ENCODE measurements at places on chromosomes 1 and 21. TPM values are rescaled to one million over a fixed set of nuclear protein-coding genes. Genes with fewer than 3 reads are reported as not detected.

LAX1 gene
- 0.10 TPM for total RNA-seq

GSTM2 gene
- 1.7 TPM for total RNA-seq

OR6N1 gene
- not detected for total RNA-seq

UBE2G2 gene
- 105 TPM for total RNA-seq

SPAG17 gene
- not detected for total RNA-seq

C1orf116 gene
- total RNA-seq: not detected

OR2T27 gene
- not detected for total RNA-seq

FAM177B gene
- not detected for total RNA-seq

DNAI4 gene
- total RNA-seq: 2.6 TPM

SPRTN gene
- 19.6 TPM for total RNA-seq

KCNK1 gene
- not detected for total RNA-seq

CYP4X1 gene
- total RNA-seq: 3.3 TPM

CELA2A gene
- not detected for total RNA-seq

ZNHIT6 gene
- total RNA-seq: 19.0 TPM

RUNX3 gene
- not detected for total RNA-seq

RGS21 gene
- total RNA-seq: not detected

SYT14 gene
- total RNA-seq: 0.48 TPM

TRIM46 gene
- 6.9 TPM for total RNA-seq

SPRR3 gene
- total RNA-seq: not detected

PBX1 gene
- 12.1 TPM for total RNA-seq

RBP7 gene
- total RNA-seq: not detected

DMBX1 gene
- not detected for total RNA-seq

TNFRSF8 gene
- 0.19 TPM for total RNA-seq
